ENCODE measurements at places on chromosomes 3 and 15.

GRCh38 chr3:27720899-27721716 lies 1.0 kb downstream of the EOMES start:
- DNase-seq = no peak

GRCh38 chr15:69380100-69380725 lies 33.9 kb upstream of the KIF23 start:
- peak; percentile 41 for DNase-seq

GRCh38 chr15:56327721-56328502 lies 37.3 kb upstream of the TEX9 start:
- no peak for DNase-seq

DNA sequence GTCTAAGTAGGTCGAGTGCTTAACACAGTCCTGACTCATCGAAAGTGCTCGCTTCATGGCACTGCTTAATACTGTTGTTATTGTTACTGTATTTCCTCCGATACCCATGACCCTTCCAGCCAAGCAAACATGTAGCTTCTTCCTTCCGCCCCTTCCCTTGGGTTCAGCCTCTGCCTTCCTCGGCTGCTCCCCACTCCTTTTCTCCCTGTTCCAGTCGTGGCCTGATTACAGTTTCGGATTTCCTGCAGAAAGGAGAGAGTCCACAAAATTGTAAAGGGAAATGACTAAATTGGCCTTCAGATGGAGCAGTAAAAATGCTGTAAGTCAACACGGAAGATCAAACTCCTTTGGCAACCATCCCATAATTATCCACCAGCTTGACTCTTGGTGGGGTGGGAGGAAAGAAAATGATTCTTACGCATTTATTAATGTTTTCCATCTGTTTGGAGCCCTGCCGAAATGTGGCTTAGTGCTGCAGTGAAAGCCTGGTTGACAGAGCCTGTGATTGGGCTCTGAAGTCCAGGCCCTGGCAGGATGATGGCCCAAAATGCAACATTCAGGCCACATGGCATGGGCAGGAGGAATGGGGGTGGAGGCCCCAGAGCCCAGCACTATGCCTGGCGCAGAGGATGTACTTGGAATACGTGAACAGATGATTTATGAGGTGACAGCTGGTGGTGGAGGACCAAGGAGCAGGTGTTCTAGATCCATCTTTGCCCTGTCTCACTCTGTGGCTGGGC lies 37.6 kb downstream of the FAM3D start:
- DNase-seq = peak; percentile 98

- DNase-seq = peak; percentile 36
These were observed 27.3 kb upstream of the FGD5 start for GRCh38 chr3:14791343-14791945.

- DNase-seq = no peak
These were observed 64.8 kb upstream of the BCL6 start for GRCh38 chr3:187810021-187810446.

DNA sequence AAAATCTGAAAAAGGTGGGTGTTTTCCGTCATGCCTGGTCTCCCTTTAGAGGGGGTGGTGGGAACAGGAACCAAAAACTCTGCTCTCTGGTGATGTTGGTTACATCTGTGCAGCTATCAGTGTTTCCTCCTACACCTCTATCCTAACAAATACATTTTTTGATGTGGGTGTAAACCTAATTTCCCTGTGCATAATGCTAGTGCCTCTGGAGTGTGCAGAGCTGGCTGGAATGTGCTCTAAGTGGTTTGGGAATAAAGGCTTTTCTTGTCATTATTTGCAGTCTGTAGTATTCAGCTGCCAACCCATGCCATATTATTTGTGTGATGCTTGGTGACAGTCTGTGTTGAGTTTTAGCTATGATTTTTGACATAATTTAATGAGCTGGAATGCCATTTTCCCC lies 547.6 kb downstream of the NLGN1 start:
- DNase-seq = no peak

DNA sequence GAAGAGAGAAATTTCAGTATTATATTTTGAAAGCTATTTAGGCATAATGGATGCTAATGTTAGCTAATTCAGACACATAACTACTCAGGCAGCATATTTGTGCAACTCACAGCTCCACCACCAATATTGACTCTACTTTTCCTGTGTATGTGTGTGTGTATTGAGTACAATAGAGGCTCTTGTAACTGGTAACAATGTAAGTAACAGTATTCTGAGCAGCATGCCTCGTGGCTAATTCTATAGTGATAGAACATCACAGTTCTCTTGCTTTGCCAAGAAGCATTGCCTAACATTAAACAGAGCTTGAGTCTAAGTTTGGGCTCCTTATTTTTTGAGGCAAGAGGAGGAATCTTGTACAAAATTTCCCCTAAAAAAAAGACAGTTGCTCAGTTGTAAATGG lies 98.6 kb upstream of the ARHGEF26 start:
- DNase-seq = no peak

- peak; percentile 53 for DNase-seq
These were observed 64.3 kb downstream of the OXSM start for GRCh38 chr3:25854214-25854613.

- no peak for DNase-seq
These were observed 4.4 kb upstream of the SNX22 start for GRCh38 chr15:64146885-64147681.

- DNase-seq = no peak
These were observed 54.0 kb downstream of the DPH6 start for GRCh38 chr15:35491999-35492398.

- no peak for DNase-seq
These were observed 388.5 kb downstream of the VPS13C start for GRCh38 chr15:61671736-61672135.

GRCh38 chr15:90248789-90249202 lies 560 bp upstream of the TTLL13 start:
- DNase-seq = no peak

DNA sequence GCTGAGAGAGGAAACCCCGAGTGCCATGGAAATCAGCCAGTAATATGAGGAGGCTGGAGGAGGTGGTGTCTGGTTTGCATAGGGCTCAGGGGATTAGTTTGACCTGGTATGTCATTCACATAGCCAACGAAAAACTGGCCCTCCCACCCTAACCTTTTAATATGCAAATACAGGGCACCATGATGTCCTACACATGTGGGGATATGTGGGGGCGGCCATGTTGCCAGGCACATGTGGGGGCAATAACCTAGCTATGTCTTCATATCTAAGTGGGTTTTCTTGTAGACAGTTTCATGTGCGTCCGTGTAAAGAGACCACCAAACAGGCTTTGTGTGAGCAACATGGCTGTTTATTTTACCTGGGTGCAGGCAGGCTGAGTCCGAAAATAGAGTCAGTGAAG lies 110.1 kb downstream of the MOBP start:
- no peak for DNase-seq

- peak; percentile 43 for DNase-seq
These were observed 2.0 kb downstream of the TMEM158 start for GRCh38 chr3:45223889-45224727.

DNA sequence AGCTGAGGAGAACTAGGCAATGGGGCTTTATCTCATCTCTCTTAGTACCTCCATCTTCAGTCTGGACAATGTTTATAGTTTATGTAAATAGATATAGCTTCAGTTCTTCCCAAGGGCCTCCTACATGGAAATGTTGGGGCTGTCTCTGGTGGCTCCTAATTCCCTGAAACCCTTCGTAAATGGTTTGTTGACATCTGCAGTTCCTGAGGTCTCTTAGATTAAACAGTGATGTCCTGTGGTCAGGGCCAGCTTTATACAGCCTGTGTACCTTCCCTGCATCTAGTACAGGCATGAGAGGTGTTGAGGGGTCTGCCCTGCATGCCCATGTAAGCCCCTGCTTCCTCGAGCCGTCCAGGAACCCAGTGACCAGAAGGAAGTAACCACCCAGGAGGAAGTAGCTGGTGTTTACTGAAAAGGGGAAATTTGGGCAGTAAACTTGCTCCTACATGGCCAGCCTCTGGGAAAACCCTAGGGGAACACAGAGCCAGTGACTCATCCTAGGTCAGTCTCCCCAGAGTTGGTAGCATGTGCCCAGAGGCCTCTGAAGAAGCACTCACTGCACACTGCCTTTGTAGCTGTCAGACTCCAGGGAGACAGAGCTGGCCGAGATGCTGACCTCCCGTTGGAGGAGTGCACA lies 4.7 kb upstream of the TBC1D2B start:
- peak; percentile 33 for DNase-seq

GRCh38 chr15:58870451-58870850 lies 63.0 kb downstream of the SLTM start:
- DNase-seq = peak; percentile 47

All from EH (cell line).